ENCODE measurements at places on chromosomes 3 and 15.

- no peak for DNase-seq
These were observed 59.1 kb upstream of the SLC6A1 start for GRCh38 chr3:10933470-10933804.

- DNase-seq = no peak
These were observed 82.6 kb upstream of the NANOGP8 start for GRCh38 chr15:35167675-35168074.

DNA sequence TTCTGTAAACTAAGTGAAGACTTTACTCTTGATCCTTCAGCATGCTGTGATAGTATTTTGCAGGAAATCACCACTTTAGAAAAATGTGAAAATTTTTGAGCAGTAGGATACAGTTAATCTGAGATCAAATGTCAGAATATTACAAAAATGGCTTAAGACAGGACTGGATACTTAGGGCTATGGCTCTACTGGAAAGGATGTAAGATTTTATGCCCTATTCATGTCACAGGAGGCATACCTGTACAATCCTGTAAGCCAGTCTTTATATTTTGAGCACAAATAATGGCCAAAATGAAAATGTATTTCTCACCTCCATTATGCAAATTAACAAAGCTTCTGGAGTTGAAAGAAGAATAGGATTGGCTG, 8.6 kb upstream of the TGFBR2 start:
- no peak for DNase-seq

- DNase-seq = no peak
These were observed 14.6 kb upstream of the FAM107A start for GRCh38 chr3:58591517-58592510.

DNA sequence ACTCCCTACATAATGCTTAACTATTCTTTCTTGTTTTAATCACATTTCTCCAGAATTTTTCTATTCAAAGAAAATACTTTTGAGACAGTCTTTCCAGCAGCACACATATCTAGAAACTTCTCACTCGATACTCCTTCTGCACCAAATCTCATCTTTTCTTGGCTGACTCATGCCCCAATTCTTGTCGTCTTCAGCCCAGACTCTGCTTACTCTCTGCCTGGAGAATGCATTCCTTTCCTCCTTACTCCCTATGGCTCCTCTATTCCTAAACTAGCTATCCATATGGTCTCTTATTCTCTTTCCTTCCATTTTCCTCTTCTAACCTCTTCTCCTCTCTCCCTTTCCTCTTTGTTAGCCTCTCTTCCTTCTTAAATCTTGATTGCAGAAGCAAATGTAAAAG, 158.7 kb downstream of the GBE1 start:
- DNase-seq = no peak

DNA sequence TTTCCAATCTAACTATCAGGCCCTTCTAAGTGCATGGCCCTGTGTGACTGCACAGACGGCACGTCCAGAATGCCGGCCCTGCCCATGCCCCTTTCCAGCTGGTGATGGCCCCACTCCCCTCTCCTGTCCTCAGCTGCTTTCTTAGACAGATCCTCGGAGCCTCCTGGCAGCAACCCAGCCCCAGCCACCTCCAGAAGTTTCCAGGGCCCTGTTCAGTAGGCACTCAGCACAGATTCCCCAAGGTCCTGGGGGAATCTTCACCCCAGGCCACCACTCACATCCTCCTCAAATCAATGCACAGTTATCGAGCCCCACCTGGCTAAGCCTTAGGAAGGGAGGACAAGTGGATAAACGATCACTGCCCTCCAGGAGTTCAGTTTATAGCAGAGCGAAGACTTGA, 1.4 kb upstream of the CRABP1 start:
- no peak for DNase-seq

Measured in non-pigmented ciliary epithelial cell (primary cell).